ENCODE measurements at places on chromosomes 2 and 18.

GRCh38 chr18:3748086-3748485 is 298.1 kb downstream of the TGIF1 start:
- no peak for DNase-seq

- no peak for DNase-seq
Observed at GRCh38 chr18:39806525-39806924, 2148.5 kb upstream of the PIK3C3 start.

- no peak for DNase-seq
Observed at GRCh38 chr2:109324861-109325260, 195.9 kb downstream of the SH3RF3 start.

DNA sequence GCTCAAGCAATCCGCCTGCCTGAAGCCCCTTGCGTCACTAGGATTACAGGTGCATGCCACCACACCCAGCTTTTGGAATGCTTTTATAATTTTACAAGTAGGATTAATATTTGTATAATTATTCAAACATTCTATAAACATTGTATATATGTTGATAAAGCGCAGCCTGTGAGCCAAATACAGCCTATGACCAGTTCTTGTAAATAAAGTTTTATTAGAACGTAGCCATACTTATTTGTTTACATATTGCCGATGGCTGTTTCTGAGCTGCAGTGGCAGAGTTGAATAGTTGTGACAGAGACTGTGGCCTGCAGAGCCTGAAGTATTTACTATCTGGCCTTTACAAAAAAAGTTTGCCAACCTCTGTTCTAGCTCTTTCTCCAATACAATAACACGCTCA is 232.6 kb downstream of the OTX1 start:
- no peak for DNase-seq

DNA sequence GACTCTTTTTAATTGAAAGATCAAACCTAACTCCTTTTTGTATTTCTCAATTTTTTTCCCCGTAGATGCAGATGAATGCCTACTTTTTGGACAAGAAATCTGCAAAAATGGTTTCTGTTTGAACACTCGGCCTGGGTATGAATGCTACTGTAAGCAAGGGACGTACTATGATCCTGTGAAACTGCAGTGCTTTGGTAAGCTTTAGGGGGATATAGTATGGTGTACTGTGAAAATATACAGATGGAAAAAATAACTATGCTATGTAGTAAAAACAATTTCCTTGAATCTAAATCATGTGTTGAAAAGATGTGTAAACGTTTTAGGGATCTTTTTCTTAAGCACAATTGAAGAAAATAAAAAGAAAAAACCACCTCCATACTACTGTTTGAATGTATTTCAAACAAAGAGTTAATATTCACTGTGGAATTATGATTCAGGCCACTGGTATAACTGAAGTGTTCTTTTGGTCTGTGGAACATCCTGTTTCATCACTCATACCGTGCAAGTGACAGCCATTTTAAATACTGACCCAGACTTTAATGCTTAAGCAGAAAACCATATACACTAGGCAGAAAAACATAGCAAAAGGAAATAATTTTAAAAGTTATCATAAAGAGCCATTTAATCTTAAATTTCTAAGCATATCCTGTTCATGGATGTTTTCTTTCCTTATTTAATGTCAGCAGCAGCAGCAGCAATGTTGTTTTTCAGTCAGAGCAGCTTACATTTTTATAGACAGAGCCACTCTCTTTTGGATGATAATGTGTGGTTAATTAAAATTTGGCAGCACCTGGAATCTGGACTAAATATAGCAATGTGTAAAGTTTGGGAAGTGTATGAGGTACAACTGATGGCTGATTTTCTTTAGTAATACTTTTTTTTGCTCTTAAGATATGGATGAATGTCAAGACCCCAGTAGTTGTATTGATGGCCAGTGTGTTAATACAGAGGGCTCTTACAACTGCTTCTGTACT is 112.8 kb upstream of the RASGRP3 start:
- DNase-seq, result no peak

DNA sequence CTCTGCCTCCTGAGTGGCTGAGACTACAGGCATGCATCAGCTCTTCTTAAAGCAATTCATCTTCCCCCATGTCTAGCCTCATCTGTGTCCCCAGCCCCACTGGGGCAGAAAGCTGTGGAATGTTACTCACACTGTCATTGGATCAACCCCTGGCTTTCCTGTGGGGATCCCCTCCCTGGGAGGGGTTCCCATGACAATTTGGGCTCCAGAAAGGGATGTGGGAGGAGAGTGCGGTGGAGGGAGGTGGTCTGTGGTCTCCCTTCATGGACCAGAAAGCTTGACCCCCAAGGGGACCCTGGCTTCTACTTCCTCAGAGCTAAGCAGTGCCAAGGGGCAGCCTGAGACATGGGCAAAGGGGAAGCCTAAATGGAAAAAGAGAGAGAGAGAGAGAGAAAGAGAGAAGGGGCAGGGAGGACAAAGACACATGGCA is 1.3 kb downstream of the NGEF start:
- DNase-seq, result no peak

- DNase-seq, result no peak
Observed at GRCh38 chr2:71291398-71291797, 40.2 kb upstream of the ZNF638 start.

DNA sequence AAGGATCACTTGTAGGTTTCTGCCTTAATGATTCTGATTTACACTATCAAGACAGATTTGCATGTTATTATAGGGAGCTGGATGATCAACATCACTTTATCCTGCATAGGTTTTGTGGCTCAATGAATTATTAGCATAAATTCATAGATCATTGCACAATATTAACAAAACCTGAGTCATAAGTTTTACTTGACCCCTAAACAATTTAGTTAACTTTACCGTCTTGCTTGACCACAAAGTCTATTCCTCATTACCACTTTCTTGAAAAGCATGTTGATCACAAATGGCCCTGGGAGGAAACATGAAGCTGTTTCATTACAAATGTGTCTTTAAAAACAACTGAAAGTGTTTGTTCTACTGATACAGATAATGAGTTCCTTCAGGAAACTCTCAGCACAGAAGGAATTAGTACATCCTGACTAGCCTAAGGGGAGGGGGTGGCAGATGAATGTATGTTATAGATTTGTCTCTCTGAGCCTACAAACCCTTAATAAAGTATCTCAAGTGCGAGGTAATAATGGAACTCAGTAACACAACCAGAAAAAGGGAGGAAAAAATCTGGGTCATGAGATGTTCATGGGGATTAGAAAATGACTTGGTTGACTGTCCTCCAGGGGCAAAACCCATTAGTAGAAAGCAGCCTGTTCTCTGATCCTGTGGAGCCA is 303.4 kb downstream of the PIK3C3 start:
- no peak for DNase-seq

Data from stimulated activated CD8-positive, alpha-beta memory T cell treated with anti-CD3 and anti-CD28 coated beads, Interleukin-15, amount 100 ng/mL, for 1 hour (primary cell).